ENCODE measurements at places on chromosomes 2 and 18.

GRCh38 chr2:28322981-28323396 lies 69.7 kb upstream of the FOSL2 start:
- no peak for ATAC-seq

- ATAC-seq, result no peak
Observed at GRCh38 chr2:206881708-206882410, 57.5 kb upstream of the CPO start.

DNA sequence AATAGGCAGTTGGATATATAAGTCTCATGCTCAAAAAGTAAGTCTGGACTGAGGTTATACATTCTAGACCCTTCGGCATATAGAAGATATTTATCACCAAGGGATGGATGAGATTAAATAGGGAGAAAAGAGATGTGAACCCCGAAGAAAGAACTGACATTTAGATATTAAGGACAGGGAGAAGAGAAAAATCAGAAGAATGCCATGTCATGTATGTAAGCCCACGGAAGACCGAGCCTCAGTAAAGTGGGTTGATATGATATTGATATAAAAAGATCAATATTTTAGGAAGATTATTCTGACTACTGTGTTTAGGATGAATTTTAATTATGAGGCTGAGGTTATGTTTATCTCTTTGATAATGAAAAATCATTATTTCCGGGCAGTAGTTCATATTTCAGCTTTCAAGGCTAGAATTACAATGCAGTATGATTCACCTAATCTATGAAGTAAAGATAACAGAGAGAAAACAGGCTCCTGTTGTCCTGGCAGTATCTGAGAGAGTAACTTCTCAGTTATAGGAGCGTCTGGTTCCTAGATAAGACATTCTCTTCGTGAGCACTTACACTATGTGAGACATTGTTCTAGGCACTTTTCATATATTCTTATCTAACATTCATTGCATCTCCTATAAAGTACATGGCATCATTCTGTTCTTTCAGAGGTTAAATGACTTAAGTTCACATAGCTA lies 83.0 kb downstream of the UBR3 start:
- no peak for ATAC-seq

GRCh38 chr2:16127958-16128357 lies 187.6 kb downstream of the MYCN start:
- no peak for ATAC-seq

DNA sequence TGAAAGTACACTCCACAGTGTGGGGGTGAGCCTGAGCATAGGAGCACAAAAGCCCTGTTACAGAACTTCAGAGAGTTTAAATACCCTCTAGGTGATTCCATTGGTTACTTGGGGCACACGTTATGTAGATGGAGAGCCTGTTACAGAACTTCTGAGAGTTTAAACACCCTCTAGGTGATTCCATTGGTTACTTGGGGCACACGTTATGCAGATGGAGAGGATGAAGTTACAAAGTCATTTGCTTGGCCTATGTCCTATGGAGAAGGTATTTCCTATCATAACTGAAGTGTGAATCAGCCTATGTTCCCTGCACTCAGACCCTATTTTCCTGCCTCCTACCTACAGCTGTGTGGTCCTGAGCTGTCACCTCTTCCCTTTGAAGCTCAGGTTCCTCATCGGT lies 3.8 kb upstream of the CAPN10 start:
- no peak for ATAC-seq

GRCh38 chr2:218880102-218880858 lies at the start of gene WNT10A:
Gene WNT10A, plus strand, starts transcription at chr2:218880852. Its CDS starts 144 bp downstream, at chr2:218880996.
- ATAC-seq, result peak; percentile 75

Data from activated T-helper 17 cell treated with anti-CD3 and anti-CD28 coated beads, Interleukin-2, amount 50 U/mL, for 72 hours (primary cell).